ENCODE measurements at places on chromosomes 3 and 15. TPM values are rescaled to one million over a fixed set of nuclear protein-coding genes. Genes with fewer than 3 reads are reported as not detected.
A peak's percentile ranks its signal among the peaks of the same experiment; 100 is the strongest.

The THAP10 gene
- total RNA-seq, result 6.7 TPM

The ARRDC4 gene
- total RNA-seq, result 2.9 TPM

The TLNRD1 gene
- 24.7 TPM for total RNA-seq

The COLQ gene
- 0.64 TPM for total RNA-seq

The HAPLN3 gene
- 168 TPM for total RNA-seq

The BFSP2 gene
- total RNA-seq, result 0.67 TPM

The ATP13A4 gene
- not detected for total RNA-seq

The AMT gene
- total RNA-seq, result 1.1 TPM

The CCR3 gene
- not detected for total RNA-seq

The B2M gene
- total RNA-seq, result 914 TPM

The PEX11A gene
- 6.2 TPM for total RNA-seq

The SEMA3G gene
- 1.6 TPM for total RNA-seq

The C3orf70 gene
- total RNA-seq, result 0.10 TPM

The GOLGA6L7 gene
- not detected for total RNA-seq

The LRTM1 gene
- not detected for total RNA-seq

The CAND2 gene
- 0.13 TPM for total RNA-seq

The C3orf85 gene
- total RNA-seq, result not detected

The NMNAT3 gene
- 1.9 TPM for total RNA-seq

DNA sequence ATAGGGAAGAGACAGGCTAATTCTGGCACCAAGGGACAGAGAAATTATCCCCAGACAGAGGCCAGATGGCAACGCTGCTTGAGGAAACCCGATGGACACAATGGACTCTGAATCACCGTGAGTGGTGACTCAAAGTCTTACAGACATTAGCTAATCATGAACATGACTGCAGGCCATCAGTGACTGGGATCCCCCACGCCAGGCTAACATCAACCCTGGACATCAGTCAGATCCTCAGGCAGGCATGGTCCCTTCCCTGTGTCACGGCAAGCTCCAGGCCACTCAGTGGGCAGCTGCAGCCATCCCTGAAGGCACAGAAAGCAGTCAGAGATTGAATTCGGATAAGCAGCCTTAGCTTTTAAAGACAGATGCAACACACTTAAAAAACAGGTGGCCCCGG lies 23.8 kb upstream of the OXTR start:
- DNase-seq, result no peak

DNA sequence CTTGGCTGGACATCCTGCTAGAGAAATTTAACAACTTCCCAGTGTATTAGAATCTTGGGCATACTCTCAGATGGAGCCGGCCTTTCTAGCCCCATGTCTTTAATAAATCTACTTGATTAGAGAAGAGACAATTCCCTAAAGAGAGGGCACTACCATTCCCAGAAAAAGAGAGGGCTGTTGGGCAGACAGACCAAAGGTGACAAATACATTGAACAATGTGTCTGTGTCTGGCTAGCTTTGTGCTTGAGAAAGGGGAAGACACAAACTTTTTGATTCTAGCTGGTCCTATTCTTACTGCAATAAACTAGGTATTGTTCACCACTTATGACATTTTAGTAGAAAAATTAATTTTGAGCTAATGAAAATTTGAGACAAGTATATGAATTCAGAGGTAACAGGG lies 57.7 kb downstream of the DUT start:
- no peak for DNase-seq

GRCh38 chr3:7508821-7509220 lies 647.9 kb downstream of the GRM7 start:
- DNase-seq, result no peak

GRCh38 chr3:14208977-14209394 lies 30.4 kb downstream of the LSM3 start:
- DNase-seq, result no peak

GRCh38 chr3:73884361-73884760 lies 259.6 kb upstream of the PDZRN3 start:
- DNase-seq, result no peak

- no peak for DNase-seq
Measured at GRCh38 chr15:22262613-22263020, 182.3 kb downstream of the OR4M2 start.

GRCh38 chr3:17740721-17741141 lies 1.7 kb downstream of the TBC1D5 start:
- DNase-seq, result peak; percentile 61

DNA sequence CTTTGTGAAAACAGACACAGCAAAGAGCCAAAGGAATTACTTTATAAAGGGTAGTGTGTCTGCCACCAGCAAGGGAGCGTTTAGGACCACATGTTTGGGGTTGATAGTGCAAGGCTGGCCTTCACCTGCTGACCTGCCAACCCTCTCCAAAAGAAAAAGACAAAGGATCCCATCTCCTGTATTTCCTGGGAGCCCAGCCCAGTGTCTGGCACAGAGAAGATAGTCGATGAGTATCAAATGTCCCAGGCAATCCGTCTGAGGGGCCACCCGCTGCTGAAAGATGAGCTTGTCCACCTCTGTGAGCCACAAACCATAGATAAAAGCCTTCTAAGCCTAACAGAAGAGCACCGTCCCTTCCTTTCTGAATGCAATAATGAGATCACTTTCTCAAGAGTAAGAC lies 154.8 kb upstream of the CTNNB1 start:
- no peak for DNase-seq

DNA sequence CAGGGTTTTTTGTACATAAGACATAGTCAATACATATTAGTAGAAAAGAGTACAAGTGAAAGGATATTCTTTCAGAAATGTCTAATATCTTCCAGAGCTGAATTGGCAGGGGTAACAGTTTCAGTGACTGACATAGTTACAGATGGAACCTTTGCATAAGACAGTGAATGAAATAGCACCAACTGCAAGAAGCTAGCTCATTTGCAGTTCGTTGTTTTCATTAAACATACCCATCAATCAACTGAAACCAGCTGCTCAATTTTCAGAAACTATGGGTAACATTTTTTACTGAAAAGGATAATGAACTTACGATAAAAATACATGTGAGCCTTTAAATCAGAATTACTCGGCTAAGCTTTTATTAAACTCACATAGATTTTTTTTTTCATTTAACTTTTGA lies 93.9 kb upstream of the EPHA3 start:
- DNase-seq, result no peak

DNA sequence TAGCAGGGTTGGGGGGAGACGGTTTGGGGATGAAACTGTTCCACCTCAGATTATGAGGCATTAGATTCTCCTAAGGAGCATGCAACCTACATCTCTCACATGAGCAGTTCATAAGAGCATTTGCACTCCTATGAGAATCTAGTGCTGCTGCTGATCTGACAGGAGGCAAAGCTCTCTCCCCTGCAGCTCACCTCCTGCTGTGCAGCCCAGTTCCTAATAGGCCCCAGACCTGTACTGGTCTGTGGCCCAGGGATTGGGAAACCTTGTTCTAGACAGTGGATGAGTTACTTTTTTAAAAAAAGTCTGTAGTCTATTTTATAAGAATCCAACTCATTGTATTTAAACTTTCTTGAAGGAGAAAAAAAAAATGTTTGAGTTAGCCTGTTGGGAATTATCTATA lies 100.0 kb downstream of the HHLA2 start:
- no peak for DNase-seq

DNA sequence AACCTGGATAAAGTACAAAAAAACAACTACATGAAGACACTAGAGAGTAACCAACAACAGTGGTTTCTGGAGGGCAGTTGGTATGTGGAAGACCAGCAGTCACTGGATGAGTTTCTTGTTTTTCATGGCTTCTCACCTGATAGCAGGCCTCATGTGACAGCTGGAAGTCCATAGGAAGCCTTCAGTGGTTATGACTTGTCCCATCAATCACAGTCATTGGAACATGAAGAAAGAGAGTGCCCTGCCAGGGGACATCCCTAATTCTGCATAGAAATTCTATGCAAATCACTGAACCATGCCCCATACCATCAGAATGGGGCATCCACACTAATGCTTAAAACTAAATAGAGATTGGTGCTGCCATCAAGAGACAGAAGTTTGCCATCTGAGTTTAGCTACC lies 81.6 kb downstream of the AKAP13 start:
- no peak for DNase-seq

DNA sequence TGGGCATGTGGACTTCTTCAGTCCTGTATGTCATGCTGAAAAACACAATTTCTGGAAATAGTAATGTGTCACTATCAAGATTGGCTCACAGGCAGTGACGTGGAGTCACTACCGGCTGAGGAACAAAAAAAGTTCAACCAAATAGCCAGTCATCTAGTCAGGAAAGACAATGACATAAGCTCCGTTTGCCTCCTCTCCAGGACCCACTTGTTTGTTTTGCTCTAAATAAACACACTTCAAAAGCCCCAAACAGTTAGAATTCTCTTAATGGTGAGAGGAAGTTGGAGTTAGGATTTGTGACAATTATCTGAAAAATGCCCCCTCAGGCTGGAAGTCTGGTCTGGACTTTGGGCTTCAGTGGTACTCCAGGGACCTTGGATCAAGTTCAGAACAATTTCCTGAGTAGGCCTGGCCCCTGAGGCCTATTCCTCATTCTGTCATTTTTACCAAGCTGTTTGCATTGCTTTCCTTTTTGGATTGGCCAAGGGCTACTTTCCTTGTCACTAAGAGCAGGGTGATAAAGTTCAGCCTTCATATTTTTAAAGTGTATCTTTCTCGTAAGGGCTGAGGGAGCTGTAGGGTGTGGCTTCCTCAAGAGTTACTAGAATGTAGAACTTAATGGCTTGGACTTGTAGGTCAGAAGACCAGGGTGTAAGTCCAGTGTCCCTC lies 98.9 kb downstream of the EOMES start:
- DNase-seq, result no peak

DNA sequence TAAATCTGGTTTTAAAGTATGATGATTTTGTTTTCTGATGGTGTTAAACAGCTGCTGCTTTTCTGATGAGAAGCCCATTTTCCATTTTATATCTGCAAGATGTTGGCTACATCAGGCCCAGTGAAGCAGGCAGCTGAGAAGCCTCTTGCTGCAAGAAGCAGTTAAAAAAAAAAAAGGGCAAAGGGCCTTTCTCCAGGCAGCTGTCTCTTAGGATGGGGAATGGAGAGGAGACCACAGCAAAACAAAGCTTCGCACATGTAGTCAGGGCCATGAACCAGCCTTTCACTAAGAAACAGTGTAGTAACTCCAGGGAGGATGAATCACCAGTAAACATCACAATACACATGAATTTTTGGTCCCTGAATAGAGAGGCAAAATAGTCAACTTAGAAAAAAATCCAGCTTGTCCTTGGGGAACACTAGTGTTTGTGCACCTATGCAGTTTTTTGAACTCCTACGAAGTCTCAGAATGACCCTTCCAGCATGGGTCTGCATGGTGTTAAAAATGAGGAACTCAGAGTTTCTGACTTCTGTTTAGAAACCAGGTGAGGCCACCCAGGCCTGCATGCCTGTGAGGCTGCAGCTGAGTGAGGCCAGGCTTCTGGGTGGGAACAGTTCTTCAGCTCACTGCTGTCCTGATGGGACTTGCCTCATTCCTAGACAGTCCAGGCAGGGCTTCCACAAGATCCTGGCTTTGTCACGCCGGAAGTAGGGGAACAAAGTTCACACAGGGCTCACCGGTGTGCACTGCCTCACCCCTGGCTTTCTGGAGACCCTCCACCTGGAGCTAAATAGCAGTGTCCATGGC lies 518.7 kb downstream of the MCTP2 start:
- DNase-seq, result no peak

- DNase-seq, result no peak
Measured at GRCh38 chr3:81716870-81717509, 44.5 kb downstream of the GBE1 start.

- DNase-seq, result no peak
Measured at GRCh38 chr15:62512904-62513303, 347.8 kb upstream of the C2CD4B start.

- no peak for DNase-seq
Measured at GRCh38 chr3:87206070-87206469, 21.0 kb upstream of the CHMP2B start.

DNA sequence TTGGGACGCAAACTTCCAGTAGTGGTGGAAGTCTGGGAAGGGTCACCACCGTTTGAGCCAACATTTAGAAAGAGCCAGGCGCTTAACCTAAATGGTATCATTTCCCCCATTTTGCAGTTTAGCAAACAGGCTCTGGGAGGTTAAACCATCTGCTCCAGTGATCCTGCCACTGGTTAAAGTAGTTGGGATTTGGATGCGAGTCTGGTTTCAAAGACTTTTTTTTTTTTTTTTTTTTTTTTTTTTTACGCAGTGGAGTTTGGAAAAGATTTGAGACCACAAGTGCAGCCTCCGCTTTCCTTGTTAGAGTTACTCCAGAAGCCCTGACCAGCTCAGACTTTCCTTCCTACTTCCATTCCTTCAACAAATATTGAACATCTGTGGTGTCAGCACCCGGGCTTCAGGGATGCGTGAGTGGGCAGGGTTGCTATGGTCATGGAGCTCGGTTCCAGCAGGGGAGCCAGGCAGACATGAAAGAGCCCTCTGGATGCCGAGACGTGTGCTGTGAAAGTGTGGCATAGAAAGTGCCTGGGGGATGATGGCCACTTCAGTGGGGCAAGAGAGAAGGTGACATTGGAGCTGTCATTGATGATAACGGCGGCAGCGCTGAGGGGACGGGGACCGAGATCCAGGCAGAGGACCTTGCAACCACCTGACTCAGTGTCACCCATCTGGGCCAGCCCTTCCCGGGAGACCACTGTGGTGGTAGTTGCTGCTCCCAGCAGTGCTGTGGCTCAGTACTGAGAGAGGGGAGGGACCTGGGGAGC lies 1.1 kb upstream of the RNU6-1 start:
- no peak for DNase-seq

DNA sequence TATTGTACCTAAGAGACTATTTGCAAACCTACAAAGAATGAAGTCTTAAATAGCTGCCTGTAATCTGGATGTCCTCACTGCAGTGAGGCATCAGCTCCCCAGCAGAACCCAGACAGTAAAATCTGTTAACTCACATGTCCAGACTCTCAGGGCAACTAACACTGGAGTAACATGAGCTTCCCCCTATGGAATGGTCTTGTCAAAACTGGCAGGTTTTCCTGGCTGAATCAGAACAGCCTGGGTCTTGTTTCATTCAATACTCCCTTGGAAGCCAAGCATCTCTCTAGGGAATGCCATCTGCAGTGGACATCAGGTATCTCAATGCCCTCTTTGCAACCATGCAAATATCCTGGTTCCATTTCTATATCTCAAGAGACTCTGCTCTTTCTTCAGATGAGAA lies 24.4 kb downstream of the PTPN9 start:
- no peak for DNase-seq

- DNase-seq, result peak; percentile 81
Measured at GRCh38 chr3:15982667-15983196, 185.0 kb upstream of the ANKRD28 start.

- no peak for DNase-seq
Measured at GRCh38 chr3:100150473-100150872, 36.2 kb upstream of the FILIP1L start.

GRCh38 chr3:36937492-36937891 lies 7.4 kb downstream of the TRANK1 start:
- DNase-seq, result no peak

- DNase-seq, result no peak
Measured at GRCh38 chr3:59247402-59247841, 197.6 kb upstream of the CFAP20DC start.

- no peak for DNase-seq
Measured at GRCh38 chr15:88202231-88202630, 54.3 kb downstream of the NTRK3 start.

DNA sequence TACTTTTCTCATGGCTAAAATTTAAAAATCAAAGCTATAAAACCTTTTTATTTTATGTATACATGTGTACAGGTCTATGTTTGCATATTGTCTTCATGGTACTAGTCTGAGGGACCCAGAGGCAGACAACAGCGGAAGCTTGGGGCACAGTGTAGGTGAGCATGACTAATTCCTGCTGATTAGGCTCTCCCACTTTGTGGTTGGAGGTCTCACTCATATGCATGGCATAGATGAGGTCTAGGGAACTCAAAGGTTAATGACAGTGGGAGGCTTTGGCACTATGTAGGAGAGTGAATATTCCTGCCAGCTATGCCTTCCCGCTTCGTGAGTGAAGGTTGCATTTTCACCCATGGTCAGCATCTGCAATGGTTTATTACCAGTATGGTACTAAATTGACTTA lies 47.5 kb upstream of the AADACL2 start:
- DNase-seq, result no peak
